Activated B cell treated with CpG ODN at 0.5 μM for 24 hours (primary cell): ENCODE measurements at places on chromosomes 3 and 15. TPM values are rescaled to one million over a fixed set of nuclear protein-coding genes. Genes with fewer than 3 reads are reported as not detected.
A peak's percentile ranks its signal among the peaks of the same experiment; 100 is the strongest.

DNA sequence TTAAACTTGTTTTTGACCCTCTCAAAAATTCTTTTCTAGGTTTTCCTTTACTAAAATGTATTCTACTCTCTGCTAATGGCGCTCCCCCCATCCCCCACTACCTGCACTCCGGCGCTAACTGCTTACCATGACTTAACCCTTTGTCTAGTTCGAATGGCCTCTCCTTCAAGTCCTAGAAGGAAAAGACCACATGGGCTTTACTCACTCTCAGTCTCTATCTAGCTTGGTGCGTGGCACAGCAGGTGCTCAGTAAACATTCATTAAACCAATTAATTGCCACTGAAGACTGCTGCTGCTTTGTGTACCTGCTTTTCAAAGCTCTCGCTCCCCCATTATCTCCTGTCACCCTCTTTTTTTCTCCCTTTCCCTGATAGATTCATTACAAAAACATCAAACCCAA, 457.7 kb upstream of the THRB start:
- no peak overlapping the region for H3K4me3 ChIP-seq
- H3K36me3 ChIP-seq: no peaks in the 10 kb centered on the region
- no peak overlapping the region for H3K27ac ChIP-seq
- no peak for DNase-seq
- no peaks in the 10 kb centered on the region for H3K27me3 ChIP-seq

Gene OR5K2
- not detected in 2 replicates for total RNA-seq

Gene SLC35A5
- 25.1 and 26.6 TPM in 2 replicates for total RNA-seq

DNA sequence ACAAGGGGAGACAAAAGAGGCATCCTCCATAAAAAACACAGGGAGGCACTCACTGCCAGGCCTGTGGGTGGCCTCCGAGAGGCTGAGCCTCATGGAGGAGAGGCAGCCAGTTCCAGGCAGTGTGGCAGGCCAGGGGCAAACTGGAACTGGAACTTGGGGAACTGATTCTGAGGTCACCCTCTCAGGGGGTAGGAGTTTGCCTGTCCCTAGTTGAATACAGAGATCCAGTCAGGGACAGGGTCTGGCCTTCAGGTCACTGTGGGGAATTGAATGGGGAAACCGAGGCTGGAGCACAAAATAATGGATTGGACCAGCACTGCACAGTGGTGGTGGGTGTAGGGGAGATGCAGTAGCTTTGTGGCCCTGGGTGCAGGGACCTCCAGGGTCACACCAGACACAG, 58.7 kb downstream of the TPRA1 start:
- H3K4me3 ChIP-seq: no peak overlapping the region
- peaks cover 3% of the 10 kb centered on the region for H3K4me1 ChIP-seq

Gene PLSCR4
- total RNA-seq: not detected in 2 replicates

Gene GCHFR
- total RNA-seq: 19.5 and 21.1 TPM in 2 replicates

DNA sequence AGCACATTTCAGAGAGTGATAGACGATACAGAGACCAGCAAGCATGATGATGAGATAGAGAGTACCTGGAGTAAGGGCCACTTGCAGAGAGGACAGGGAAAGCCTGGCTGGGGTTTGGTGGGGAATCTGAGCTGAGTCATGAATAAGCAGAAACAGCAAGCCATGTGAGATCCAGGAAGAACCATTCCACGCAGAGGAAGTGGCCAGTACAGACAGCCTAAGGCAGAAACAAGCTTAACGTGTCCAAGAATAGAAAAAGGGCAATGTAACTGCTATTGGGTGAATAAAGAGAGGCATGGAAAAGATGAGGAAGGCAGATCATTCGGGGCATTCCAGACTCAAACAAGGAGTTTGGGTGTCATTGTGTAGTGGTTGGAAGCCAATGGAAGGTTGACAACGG, 816.3 kb upstream of the CFAP20DC start:
- H3K4me1 ChIP-seq: no peaks in the 10 kb centered on the region
- DNase-seq: no peak
- H3K4me3 ChIP-seq: no peak overlapping the region
- no peak overlapping the region for H3K27ac ChIP-seq

GRCh38 chr3:141471160-141471559, 15.7 kb upstream of the RASA2 start:
- no peak overlapping the region for H3K4me3 ChIP-seq
- H3K27me3 ChIP-seq: no peaks in the 10 kb centered on the region
- DNase-seq: no peak
- peaks cover 11% of the 10 kb centered on the region for H3K4me1 ChIP-seq

DNA sequence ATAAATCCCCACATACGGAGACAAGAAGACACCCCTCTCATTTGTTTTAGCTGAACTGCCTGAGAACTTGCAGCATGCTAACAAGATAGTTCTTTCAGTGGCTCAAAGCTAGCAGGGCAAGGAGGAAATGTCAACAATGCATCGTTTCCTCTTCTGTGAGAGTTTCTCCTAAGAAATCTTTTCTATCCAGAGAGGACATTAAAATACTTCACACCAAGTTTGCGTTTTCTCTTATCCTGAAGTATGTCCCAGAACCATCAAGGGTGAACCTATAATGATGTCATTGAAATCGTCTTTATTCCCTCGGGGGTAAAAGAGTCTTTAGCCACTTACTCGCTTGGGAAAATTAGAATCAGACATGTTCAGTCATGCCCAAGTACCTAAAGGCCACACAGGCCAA, 541.7 kb upstream of the MDFIC2 start:
- H3K27me3 ChIP-seq: peaks cover 3% of the 10 kb centered on the region
- H3K27ac ChIP-seq: no peak overlapping the region
- H3K4me3 ChIP-seq: no peak overlapping the region
- H3K36me3 ChIP-seq: no peaks in the 10 kb centered on the region
- DNase-seq: no peak

DNA sequence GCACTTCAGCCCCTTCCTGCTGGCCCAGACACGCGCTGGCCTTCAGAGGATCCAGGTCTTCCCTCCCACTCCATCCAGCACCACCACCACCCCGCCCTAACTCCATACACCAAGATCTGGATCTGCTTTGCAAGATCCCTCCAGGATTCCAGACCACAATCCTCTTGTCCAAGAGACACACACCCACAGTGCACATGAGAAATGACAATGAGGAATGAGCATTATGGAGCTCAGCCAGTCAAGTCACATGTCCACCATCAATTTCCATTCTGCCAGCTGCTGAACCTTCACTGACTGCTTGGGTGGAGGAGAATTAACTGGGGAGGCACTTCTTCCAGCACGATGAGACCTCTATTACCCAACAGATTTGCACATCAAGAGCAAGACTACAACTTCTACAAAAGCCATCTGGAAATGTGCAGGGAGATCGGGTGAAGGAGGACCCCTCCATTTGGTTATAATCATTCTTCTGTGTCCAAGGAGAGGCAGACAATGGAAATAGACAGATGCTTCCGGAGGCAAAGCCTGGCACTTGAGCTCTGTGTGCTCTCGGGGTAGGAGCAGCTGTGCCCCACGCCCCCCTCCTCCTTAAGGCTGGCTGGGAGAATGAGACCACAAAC, 12.3 kb upstream of the SPATA12 start:
- H3K27me3 ChIP-seq: peaks cover 14% of the 10 kb centered on the region
- H3K27ac ChIP-seq: no peak overlapping the region
- no peaks in the 10 kb centered on the region for H3K36me3 ChIP-seq
- no peak for DNase-seq
- peaks cover 2% of the 10 kb centered on the region for H3K4me1 ChIP-seq

DNA sequence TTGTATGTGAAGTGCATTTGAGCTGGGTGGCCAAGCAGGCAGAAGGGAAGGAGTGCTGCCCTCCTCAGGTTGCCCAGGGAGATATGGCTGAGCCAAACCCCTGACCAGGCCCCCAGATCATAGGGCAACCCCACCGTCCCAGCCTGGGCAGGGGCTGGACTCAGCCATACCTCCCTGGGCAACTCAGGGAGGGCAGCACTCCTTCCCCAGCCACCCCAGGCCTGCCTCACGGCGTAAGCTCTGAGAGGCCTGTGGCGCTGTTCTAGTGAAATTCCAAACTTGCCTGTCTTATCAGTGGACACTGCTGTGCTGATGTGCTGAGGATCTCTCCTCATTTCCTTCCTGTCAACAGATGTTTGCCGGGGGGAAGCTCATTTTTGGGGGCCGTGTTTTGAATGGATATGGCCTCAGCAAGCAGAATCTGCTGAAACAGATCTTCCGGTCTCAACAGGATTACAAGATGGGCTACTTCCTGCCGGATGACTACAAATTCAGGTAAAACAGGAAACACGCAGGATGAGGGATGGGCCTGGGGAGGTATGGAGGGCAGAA, 57.6 kb upstream of the FGD5 start:
- H3K36me3 ChIP-seq: no peaks in the 10 kb centered on the region
- H3K27me3 ChIP-seq: no peaks in the 10 kb centered on the region
- no peak overlapping the region for H3K4me3 ChIP-seq
- no peak overlapping the region for H3K27ac ChIP-seq

Gene CCR9
- total RNA-seq: 0.44 and 0.84 TPM in 2 replicates

GRCh38 chr15:80174017-80174746, 21.4 kb downstream of the FAH start:
- H3K27ac ChIP-seq: no peak overlapping the region
- H3K36me3 ChIP-seq: no peaks in the 10 kb centered on the region
- no peaks in the 10 kb centered on the region for H3K27me3 ChIP-seq
- peaks cover 2% of the 10 kb centered on the region for H3K4me1 ChIP-seq

GRCh38 chr3:152272771-152273242, 4.1 kb downstream of the MBNL1 start:
- peaks cover 56% of the 10 kb centered on the region for H3K36me3 ChIP-seq
- no peaks in the 10 kb centered on the region for H3K27me3 ChIP-seq
- peak overlapping the region; percentile 69 for H3K4me3 ChIP-seq
- peaks cover 66% of the 10 kb centered on the region for H3K4me1 ChIP-seq
- peak overlapping the region; percentile 59 for H3K27ac ChIP-seq

DNA sequence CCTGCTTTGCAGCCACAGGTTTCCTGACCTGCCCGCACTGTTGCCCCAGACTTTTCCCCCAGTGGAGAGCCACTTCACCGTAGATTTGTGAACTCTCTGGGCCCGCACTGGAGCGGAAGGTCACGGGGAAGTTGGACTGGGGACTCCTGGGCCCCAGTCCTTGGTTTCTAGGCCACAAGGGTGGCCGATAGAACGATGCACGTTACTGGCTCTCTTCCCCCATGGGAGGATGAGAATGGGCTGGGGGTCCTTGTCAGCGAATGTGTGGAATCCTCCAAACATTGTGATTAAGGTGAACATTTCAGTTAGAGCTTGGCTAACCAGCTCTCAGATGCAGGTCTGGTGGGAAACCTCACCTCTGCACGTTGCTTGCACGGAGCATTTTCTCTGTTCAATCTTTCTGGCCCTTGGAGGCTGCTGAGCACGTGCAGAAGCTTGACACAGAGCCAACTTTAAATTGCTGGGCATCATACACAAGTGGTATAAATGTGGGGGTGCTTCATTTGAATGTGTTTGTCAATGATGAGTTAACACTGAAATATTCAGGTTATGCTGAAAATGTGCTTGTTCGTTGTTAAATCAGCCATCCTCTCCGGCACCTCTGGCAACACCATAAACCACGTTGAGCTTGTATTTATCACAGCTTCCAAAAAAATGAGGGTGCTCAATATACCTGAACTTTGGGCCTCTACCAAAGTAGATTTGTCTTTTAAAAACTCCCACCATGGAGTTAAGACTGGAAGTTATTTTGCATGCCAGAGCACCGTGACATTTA, 976 bp downstream of the DIS3L start:
- peaks cover 28% of the 10 kb centered on the region for H3K4me1 ChIP-seq
- H3K27me3 ChIP-seq: no peaks in the 10 kb centered on the region
- peak overlapping the region; percentile 82 for H3K4me3 ChIP-seq
- DNase-seq: no peak
- peak overlapping the region; percentile 81 for H3K27ac ChIP-seq

GRCh38 chr15:88989578-88989977, 76.4 kb upstream of the MFGE8 start:
- no peaks in the 10 kb centered on the region for H3K36me3 ChIP-seq
- H3K4me3 ChIP-seq: no peak overlapping the region
- no peak for DNase-seq
- H3K4me1 ChIP-seq: no peaks in the 10 kb centered on the region
- H3K27ac ChIP-seq: no peak overlapping the region

DNA sequence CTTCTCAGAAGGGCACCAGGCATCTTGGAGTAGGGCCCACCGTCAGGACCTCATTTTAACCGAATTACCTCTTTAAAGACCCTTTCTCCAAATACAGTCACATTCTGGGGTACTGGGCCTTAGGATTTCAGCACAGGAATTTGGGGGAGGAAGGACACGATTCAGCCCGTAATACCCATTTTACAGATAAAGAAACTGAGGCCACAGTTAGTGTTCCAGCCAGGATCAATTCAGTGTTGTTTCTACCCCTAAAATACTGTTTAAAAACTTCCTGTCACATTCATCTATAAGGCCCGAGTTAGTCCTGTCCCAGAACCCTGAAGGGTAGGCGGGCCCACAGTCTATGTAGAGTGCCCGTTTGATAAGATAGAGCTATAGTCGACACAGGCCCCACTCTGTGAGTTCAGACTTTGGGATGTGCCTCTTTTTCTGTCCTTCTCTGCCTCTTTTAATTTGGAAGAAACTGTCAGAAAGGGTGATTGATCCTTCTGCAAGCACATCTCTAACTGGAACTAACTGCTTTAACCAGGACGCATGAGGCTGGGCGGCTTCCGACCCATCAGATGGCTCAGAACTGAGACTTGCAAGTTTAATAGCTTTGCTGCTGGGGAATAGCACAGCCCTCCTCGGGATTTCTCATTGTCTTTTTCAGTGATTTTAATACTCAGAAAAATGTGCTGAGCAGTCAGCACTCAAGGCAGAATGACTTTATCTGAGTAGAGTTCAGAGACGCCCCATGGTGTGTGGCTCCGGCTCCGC, 19.5 kb downstream of the BFSP2 start:
- no peaks in the 10 kb centered on the region for H3K36me3 ChIP-seq
- peaks cover 7% of the 10 kb centered on the region for H3K4me1 ChIP-seq
- H3K4me3 ChIP-seq: no peak overlapping the region
- H3K27me3 ChIP-seq: no peaks in the 10 kb centered on the region

- H3K4me3 ChIP-seq: no peak overlapping the region
- no peak overlapping the region for H3K27ac ChIP-seq
- peaks cover 33% of the 10 kb centered on the region for H3K4me1 ChIP-seq
- H3K27me3 ChIP-seq: peaks cover 1% of the 10 kb centered on the region
Observed at GRCh38 chr15:75352186-75353080, 5.6 kb downstream of the NEIL1 start.

Gene NSMCE3
- total RNA-seq: 10.1 and 10.4 TPM in 2 replicates

DNA sequence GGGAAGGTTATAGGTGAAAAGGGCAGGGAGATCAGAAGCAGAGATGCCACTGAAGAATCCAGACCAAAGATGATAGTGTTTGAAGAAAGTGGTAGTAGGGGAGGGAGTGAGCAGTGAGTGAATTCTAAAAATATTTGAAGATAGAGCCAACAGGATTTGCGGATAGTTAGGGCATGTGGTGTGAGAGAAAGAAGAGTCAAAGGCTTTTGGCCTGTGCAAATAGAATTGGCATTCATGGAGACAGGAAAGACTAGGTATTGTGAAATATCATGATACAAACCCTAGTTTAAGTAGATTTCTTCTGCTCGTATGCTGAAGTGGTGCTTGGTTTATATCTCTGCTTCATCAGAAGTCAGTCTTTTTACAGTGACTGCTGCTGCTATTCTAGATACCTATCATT, 224.2 kb upstream of the CFAP20DC start:
- no peaks in the 10 kb centered on the region for H3K4me1 ChIP-seq
- DNase-seq: no peak
- no peaks in the 10 kb centered on the region for H3K27me3 ChIP-seq
- H3K36me3 ChIP-seq: no peaks in the 10 kb centered on the region
- H3K27ac ChIP-seq: no peak overlapping the region
- H3K4me3 ChIP-seq: no peak overlapping the region

Gene HTR3D
- total RNA-seq: not detected in 2 replicates

Gene GNAT1
- total RNA-seq: not detected in 2 replicates

- H3K27me3 ChIP-seq: no peaks in the 10 kb centered on the region
- H3K4me1 ChIP-seq: no peaks in the 10 kb centered on the region
- DNase-seq: no peak
- H3K4me3 ChIP-seq: no peak overlapping the region
- no peaks in the 10 kb centered on the region for H3K36me3 ChIP-seq
Observed at GRCh38 chr3:25454005-25454927, 26.2 kb downstream of the RARB start.

Gene MANF
- 64.2 and 66.1 TPM in 2 replicates for total RNA-seq
